Stimulated activated CD8-positive, alpha-beta memory T cell treated with anti-CD3 and anti-CD28 coated beads, Interleukin-15, amount 100 ng/mL, for 48 hours (primary cell): ENCODE measurements at places on chromosomes 13 and 19.
A peak's percentile ranks its signal among the peaks of the same experiment; 100 is the strongest.

DNA sequence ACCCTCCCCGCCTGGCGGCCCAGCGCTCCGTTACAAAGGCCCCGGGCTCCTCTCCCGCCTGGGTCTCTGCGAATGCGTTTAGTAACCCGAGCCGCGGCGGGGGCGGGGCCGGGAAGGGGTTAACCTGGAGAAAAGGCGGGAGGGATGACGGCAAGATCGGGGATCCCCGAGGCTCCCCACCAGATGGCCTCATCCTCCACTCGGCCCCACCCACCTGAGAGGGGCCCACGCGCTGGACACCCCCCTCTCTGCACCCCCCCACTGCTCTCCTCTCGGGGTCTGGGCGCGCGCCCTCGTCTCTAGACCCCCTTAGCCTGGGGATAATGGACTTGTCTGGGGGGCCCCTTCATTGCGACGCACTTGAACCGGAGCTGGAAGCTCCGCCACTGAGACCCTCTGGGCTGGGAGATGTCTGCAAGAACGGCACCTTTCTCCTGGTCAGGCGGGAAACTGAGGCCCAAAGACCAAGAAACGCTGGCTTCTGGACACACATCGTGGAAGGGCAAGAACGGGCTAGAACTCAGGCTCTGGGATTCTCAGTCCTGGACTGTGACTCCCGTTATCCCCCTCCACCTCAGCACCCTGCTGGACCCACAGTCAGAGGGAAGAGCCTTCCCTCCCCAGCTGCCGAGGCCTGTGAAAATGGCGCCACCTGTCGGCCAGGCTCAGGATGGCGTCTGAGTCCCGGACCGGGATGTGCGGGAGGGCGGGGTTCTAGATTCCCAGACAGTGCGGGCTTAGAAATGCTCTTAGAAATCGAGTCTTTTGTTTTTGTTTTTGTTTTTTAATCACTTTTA, 2.9 kb upstream of the LTBP4 start:
- peak; percentile 74 for DNase-seq

GRCh38 chr19:28887920-28888618, 324.9 kb downstream of the UQCRFS1 start:
- no peak for DNase-seq

DNA sequence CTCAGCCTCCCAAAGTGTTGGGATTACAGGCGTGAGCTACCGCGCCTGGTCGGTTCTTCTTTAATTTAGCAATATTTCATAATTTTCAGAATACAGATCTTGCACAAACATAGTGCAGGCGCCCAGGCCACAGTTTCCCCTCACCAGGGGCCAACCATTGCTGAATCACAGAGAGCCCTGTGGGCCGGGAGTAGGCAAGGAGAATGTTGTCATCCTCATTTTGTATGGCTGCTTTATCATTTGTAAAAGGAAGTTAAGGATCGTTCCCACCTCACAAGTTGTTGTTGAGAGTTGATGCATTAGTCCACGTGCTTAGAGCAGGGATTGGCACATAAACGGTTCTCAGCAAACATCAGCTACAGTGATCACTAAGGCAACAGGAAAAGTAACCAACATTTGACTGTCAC, 30.2 kb downstream of the MEIS3 start:
- DNase-seq: no peak

- peak; percentile 39 for DNase-seq
Observed at GRCh38 chr19:49441210-49441959, at the start of gene SLC17A7. TSS of gene SLC17A7 (minus strand) at chr19:49441527. CDS start at chr19:49441379, 148 bp downstream.

GRCh38 chr13:30744681-30745077, 9.3 kb downstream of the ALOX5AP start:
- DNase-seq: no peak

- DNase-seq: no peak
Observed at GRCh38 chr19:54186934-54187381, 2.4 kb downstream of the MBOAT7 start.

DNA sequence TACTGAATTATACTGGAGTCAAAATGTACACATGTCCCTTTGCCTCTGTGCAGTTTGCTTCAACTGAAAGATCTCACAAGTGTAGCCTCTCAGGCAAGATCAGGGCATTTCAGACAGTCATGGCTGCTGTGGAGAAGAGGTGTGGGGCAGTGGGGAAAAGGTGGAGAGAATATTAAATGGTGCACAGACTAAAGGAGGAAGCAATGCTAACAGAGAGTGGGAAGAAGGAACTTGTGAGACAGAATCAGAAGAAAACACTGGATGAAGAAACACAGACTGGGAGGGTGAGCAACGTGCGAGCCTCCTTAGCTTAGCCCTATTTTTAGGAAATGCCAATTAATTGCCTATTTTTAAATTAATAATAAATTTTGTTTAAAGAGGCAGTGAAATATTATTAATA, 49.6 kb upstream of the RAP2A start:
- no peak for DNase-seq

DNA sequence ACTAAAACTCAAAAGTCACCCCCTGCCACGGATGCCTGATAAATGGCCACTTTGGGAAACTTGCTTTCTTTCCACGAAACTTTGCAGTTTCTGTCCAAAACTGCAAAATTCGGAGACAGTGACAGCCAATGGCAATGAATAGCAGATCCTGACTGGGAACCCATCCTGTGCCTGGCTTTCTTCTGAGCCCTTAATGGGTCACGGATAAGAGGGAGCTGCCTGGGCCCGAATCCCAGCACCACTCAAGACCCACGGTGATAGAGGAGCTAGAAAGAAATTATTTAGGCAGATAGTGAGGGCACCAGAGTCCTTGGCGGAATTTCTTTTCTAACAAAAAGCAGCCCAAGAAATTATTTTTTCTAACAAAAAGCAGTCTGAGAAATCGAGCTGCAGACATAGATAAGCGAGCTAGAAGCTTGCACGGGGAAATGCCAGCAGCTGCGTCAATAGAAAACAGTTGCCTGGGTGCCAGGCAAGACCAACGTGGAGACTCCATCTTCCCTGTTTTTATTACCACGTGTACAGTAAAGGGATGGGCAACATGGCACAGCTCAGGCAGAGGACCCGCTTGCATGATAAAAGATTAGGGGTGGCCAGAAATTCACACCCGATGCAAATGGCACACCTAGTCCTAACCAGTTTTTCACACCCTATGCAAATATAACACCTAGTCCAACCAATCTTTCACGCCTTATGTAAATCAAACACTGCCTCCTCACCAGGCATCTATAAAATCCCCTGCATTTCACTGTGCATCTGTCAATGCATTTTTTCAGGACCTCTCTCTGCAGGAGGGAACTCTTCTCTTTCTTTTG, 7.1 kb upstream of the HSH2D start:
- DNase-seq: no peak

DNA sequence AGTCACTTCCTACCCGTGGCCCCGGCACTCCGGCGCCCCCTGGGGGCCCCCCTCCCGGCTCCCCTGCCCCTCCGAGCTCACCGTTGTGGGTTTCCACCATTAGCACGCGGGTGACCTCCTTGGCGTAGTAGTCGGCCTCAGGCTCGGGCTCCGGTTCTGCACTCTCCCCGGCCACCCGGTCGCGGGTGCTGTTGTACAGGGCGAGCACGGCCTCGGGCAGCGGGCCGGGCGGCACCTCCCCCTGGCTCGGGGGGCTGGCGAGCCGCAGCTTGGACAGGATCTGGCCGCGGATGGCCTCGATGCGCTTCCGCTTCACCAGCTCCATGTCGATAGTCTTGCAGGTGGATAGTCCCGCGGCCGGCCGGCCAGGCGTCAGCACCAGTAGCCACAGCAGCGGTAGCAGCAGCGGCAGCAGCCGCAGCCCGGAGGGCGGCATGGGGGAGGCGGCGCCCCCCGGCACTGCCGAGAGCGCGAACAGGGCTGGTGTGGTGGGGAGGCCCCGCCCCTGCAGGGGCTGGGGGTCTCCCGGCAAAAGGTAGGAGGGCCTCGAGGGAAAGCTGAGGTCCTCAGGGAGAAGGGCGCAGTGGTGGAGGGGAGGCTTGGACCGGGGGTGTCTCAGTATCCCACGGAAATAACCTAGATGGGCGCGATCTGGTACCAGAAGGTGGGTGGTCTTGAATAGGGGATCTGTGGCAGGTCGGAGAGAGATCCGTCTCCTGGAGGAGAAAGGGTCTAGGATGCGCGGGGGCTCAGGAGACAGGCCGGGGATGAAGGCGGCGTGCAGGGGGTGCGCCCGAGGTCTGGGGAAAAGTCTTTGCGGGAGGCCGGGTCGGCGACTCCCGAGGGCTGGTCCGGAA, 885 bp downstream of the TGFB1 start:
- peak; percentile 69 for DNase-seq

DNA sequence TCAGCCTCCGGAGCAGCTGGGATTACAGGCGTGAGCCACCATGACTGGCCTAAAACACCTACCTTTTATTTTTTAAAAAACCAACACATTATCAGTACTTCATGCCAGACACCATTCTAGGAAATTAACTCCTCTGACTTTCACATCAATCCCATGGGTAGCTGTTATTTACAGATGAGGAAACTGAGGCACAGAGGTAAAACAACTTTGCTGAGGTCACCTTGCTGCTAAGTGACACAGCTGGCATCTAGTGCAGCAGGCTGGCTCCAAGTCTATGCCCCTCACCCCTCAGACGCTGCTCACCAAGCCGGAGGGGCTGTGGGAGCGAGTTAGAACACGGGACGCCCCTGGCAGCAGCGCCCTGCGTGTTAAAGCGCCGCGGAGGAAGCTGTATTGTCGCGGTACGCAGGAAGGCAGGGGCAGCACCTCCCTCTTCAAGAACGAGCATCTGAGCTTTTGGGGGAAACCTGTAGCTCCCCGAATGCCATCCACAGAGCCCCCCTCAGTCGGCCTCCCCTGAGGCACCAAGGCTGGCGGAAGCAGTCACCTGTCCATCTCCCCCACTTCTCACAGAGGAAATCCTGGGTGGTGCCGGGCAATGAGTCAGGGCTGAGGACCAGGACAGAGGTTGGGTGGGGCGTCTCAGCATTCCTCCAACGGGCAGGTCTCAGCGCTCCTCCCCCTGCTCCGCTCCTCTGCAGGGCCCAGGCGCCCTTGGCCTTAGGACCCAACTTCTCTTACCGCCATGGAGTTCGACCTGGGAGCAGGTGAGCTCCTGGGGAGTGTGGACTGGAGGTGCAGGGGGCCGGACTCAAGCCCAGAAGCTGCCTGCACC, at the start of gene C19orf33:
TSS of gene C19orf33 (plus strand) at position 735 of the 835 bp plus-strand sequence. CDS start at position 746, 11 bp downstream.
- no peak for DNase-seq

- no peak for DNase-seq
Observed at GRCh38 chr13:26772531-26772930, 11.9 kb upstream of the GPR12 start.

GRCh38 chr13:50326811-50327210, 311.6 kb downstream of the KCNRG start:
- DNase-seq: no peak

GRCh38 chr19:7778081-7778480, 15.0 kb downstream of the CLEC4M start:
- DNase-seq: no peak

- DNase-seq: no peak
Observed at GRCh38 chr19:6466526-6467248, 2.6 kb downstream of the CRB3 start.

GRCh38 chr13:36794706-36795105, 24.3 kb upstream of the RFXAP start:
- no peak for DNase-seq

GRCh38 chr13:46529216-46529919, 23.6 kb upstream of the LRCH1 start:
- DNase-seq: no peak

DNA sequence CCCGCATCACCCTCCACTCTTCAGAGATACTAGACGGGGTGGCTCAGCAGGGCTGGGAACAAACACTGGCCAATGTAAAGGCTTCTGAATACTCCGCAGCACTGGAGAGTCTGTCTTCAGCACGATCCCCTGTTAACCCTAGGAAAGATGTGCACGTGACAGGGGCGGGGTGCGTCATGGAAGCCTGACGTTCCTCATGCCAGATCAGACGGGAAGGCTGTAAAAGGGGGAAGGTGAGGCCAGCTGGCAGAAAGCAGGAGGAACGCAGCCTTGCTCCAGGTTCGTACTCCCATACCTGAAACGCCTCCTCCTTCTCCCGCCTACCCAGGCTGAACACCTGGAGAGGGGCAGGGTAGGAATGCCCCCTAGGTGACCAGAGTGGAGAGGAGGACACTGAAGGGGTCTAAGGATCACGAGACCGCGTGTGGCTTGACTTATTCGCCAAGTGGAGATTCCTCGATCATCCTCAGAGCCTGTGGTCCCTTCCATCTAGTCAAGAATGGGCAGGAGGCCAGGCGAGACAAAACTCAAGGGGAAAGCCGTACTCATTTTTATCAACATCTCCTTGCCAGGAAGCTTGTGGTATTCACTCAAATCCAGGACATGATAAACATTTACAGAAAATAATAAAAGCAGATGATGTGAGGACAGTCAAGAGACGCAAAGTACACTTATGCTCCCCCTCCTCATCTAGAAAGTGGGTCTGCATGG, 18.2 kb upstream of the FFAR2 start:
- no peak for DNase-seq

- no peak for DNase-seq
Observed at GRCh38 chr19:6478815-6479214, 2.8 kb downstream of the DENND1C start.
